ENCODE measurements at places on chromosomes 2 and 18.

- no peak for DNase-seq
- H3K27me3 ChIP-seq, result no peaks in the 10 kb centered on the region
- H3K36me3 ChIP-seq, result no peaks in the 10 kb centered on the region
- no peak overlapping the region for H3K27ac ChIP-seq
- H3K4me3 ChIP-seq, result no peak overlapping the region
These were observed 2.6 kb downstream of the CLIP4 start for GRCh38 chr2:29117636-29118303.

DNA sequence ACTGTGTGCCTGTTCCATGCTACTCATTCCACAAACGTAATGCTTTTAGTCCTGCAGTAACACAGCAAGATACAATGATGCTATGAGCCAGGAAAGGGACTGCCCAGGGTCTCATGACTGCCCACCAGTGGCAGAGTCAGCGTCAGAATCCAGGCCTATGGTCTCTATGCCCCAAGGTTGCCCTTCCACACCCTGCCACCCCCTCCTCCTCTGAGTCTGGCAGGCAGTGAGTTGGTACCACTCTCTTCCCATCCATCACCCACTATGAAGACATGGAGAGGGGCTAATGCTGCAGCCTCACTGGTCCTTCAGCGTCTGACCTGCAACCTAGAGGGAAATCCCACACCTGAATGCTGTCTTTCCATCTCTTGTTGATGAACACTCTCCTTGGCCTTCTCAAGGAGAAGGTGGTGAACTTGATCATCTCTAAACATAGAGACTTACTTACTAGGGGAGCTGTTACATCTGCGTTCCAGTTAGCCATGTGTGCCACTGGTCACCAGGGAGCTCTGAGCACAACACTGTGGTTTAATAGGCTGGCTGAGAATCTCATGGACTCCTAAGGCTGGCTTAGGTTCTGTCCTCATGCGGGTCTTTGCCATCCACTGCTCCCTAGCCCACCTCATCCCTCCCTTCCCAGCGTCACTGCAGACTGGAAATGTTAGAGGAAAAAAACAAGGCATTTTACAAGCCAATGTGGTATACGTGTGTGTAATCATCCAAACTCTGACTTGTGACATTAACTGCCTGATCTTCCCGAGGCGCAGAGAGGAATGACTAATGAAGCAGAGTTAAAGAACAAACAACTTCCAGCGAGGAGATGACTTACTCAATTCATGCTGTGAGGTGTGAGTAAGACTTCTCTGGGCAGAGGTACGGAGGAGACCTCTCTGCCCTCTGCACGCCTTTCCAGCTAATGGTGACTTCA, 28.8 kb downstream of the STEAP3 start:
- DNase-seq, result no peak
- no peaks in the 10 kb centered on the region for H3K36me3 ChIP-seq
- no peak overlapping the region for H3K4me3 ChIP-seq
- H3K4me1 ChIP-seq, result no peaks in the 10 kb centered on the region
- H3K27me3 ChIP-seq, result no peaks in the 10 kb centered on the region

GRCh38 chr18:40365526-40365925, 1589.5 kb upstream of the PIK3C3 start:
- no peaks in the 10 kb centered on the region for H3K27me3 ChIP-seq
- H3K4me3 ChIP-seq, result no peak overlapping the region
- no peaks in the 10 kb centered on the region for H3K36me3 ChIP-seq
- DNase-seq, result no peak
- H3K4me1 ChIP-seq, result no peaks in the 10 kb centered on the region

GRCh38 chr18:56647071-56647470, 4.1 kb upstream of the WDR7 start:
- no peaks in the 10 kb centered on the region for H3K36me3 ChIP-seq
- H3K4me1 ChIP-seq, result peaks cover 4% of the 10 kb centered on the region
- no peak overlapping the region for H3K27ac ChIP-seq

- no peak overlapping the region for H3K27ac ChIP-seq
- DNase-seq, result no peak
- no peaks in the 10 kb centered on the region for H3K4me1 ChIP-seq
- no peaks in the 10 kb centered on the region for H3K36me3 ChIP-seq
- H3K27me3 ChIP-seq, result no peaks in the 10 kb centered on the region
These were observed 11.1 kb downstream of the SCN3A start for GRCh38 chr2:165192729-165193128.

DNA sequence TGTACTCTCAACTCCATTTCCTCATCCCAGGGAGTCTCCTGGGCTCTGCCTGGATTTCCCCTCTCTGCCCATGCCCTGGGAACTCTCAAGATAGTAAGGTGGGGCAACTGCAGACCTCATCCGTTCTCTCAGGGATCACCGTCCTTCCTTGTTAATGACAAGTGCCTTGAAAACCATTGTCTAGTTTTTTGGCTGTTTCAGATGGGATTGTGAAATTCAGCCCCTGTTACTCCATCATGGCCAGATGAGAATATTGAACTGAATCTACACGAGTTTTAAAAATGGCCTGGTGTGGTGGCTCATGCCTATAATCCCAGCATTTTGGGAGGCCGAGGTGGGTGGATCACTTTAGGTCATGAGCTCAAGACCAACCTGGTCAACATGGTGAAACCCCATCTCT, 665 bp upstream of the HRH4 start:
- no peaks in the 10 kb centered on the region for H3K36me3 ChIP-seq
- no peak overlapping the region for H3K4me3 ChIP-seq
- H3K4me1 ChIP-seq, result no peaks in the 10 kb centered on the region
- H3K27me3 ChIP-seq, result no peaks in the 10 kb centered on the region
- no peak overlapping the region for H3K27ac ChIP-seq

DNA sequence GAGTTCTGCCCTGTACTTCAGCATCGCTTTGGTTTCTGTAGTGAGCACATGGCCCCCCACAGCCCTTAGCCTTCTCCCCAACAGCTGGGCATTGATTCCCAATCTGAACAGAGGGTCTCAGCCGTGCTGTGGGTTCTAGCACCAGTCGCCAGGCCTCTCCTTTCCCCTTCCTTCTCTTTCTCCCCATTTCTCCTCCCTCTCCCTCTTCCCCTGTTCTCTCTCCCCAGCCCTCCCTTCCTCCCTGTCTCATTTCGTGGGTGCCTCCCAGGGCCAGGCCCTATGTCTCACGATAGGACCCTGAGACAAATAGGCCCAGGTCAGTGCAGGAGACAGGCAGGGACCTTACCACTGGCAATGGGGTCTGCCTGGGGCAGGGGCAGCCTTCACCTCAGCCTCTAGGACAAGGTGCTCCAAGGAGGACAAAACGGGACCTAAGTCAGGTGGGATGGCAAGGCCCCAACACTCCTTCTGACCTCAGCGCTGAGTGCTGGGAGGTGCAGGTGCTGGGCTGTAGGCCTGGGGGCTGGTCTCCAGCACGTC, 143.4 kb upstream of the GPC1 start:
- no peaks in the 10 kb centered on the region for H3K36me3 ChIP-seq
- H3K4me1 ChIP-seq, result no peaks in the 10 kb centered on the region
- H3K27ac ChIP-seq, result no peak overlapping the region

DNA sequence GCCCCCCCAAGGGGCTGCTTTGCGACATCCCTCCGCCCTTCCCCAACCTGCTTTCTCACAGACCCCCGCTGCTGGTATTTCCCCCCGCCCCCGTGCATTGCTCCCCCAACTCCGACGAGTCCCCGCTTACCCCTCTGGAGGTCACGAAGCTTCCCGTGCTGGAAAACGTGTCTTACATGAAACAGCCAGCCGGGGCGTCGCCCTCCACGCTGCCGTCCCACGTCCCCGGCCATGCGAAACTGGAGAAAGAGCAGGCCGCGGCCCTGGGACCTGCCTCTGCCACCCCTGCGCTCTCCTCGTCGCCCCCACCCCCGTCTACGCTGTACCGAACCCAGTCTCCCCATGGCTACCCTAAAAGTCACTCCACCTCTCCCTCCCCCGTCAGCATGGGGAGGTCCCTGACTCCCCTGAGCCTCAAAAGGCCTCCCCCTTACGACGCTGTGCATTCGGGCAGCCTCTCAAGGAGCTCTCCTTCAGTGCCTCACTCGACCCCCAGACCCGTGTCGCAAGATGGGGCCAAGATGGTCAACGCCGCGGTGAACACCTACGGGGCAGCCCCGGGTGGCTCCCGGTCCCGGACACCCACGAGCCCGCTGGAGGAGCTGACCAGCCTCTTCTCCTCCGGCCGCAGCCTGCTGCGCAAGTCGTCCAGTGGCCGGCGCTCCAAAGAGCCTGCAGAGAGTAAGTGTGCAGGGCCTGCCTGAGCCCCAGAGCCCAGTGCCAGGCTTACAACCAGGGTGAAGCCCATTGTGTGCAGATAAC, 183.0 kb downstream of the NYAP2 start:
- no peak for DNase-seq
- no peaks in the 10 kb centered on the region for H3K4me1 ChIP-seq
- H3K27me3 ChIP-seq, result no peaks in the 10 kb centered on the region
- no peaks in the 10 kb centered on the region for H3K36me3 ChIP-seq

- no peaks in the 10 kb centered on the region for H3K4me1 ChIP-seq
- H3K27ac ChIP-seq, result no peak overlapping the region
- no peak overlapping the region for H3K4me3 ChIP-seq
- DNase-seq, result no peak
- no peaks in the 10 kb centered on the region for H3K27me3 ChIP-seq
- H3K36me3 ChIP-seq, result no peaks in the 10 kb centered on the region
These were observed 252.3 kb downstream of the CYRIA start for GRCh38 chr2:16413285-16413684.

GRCh38 chr2:190515687-190516086, 18.8 kb downstream of the NEMP2 start:
- DNase-seq, result no peak
- H3K4me3 ChIP-seq, result no peak overlapping the region
- no peak overlapping the region for H3K27ac ChIP-seq
- no peaks in the 10 kb centered on the region for H3K4me1 ChIP-seq
- no peaks in the 10 kb centered on the region for H3K27me3 ChIP-seq

GRCh38 chr2:155223781-155224406, 525.4 kb downstream of the KCNJ3 start:
- H3K4me3 ChIP-seq, result no peak overlapping the region
- no peak for DNase-seq
- H3K27ac ChIP-seq, result no peak overlapping the region
- no peaks in the 10 kb centered on the region for H3K36me3 ChIP-seq
- no peaks in the 10 kb centered on the region for H3K27me3 ChIP-seq

DNA sequence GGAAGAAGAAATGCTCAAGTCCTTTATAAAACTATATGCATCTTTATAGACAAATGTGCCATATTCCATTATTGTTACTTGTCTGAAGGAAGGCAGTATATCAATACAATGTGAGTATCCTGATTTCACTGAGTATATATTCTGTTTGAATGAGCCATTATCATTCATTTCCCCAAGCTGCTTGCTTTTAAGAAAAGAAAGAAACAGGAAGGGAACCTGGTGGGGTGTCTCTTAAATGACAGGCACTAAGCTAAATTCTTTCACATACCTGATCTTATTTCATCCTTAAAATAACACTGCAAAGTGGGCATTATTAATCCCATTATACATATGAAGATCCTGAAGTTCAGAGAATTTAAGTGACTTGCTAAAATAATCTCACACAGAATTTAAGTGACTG, 307.9 kb downstream of the SLC8A1 start:
- H3K4me3 ChIP-seq, result no peak overlapping the region
- H3K27me3 ChIP-seq, result no peaks in the 10 kb centered on the region
- no peaks in the 10 kb centered on the region for H3K4me1 ChIP-seq
- H3K36me3 ChIP-seq, result no peaks in the 10 kb centered on the region
- H3K27ac ChIP-seq, result no peak overlapping the region

DNA sequence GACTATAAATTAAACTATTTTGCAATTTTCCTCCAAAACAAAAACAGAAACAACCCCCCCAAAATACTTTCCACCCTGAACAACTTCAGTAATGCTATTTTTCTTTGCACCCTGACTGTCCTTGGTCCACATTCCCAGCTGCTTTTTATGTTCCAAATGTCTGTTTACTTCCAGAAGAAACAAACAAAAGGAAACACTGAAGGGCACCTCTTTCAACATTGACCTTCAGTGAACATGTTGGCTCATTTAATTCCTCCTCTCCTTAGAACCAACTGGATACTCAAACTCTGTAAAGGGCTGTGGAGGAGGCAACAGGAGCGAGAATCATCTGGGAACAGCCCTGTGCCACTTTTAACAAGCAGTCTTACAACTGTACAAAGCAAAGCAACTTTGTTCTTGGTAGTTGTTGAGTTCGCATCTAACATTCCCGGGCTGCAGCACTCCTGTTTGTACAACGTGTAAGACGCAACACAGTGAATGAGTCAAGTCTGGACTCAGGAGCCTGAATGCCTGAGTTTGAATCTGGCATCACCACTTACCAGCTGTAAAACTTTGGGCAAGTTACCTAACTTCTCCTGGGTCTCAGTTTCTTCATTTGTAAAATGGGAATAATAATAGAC, 111.4 kb upstream of the GATA6 start:
- DNase-seq, result no peak
- no peak overlapping the region for H3K27ac ChIP-seq
- H3K36me3 ChIP-seq, result no peaks in the 10 kb centered on the region
- peaks cover 24% of the 10 kb centered on the region for H3K4me1 ChIP-seq
- no peak overlapping the region for H3K4me3 ChIP-seq
- no peaks in the 10 kb centered on the region for H3K27me3 ChIP-seq

GRCh38 chr2:112699984-112700667, 20.7 kb upstream of the NT5DC4 start:
- H3K4me3 ChIP-seq, result no peak overlapping the region
- no peaks in the 10 kb centered on the region for H3K27me3 ChIP-seq
- H3K36me3 ChIP-seq, result no peaks in the 10 kb centered on the region
- H3K4me1 ChIP-seq, result no peaks in the 10 kb centered on the region

- H3K27me3 ChIP-seq, result no peaks in the 10 kb centered on the region
- H3K36me3 ChIP-seq, result no peaks in the 10 kb centered on the region
- H3K4me1 ChIP-seq, result no peaks in the 10 kb centered on the region
- no peak overlapping the region for H3K4me3 ChIP-seq
These were observed 88.2 kb downstream of the PLB1 start for GRCh38 chr2:28583899-28584553.

- peaks cover 8% of the 10 kb centered on the region for H3K4me1 ChIP-seq
- no peak overlapping the region for H3K4me3 ChIP-seq
- no peak overlapping the region for H3K27ac ChIP-seq
- DNase-seq, result no peak
- no peaks in the 10 kb centered on the region for H3K36me3 ChIP-seq
These were observed 66.7 kb upstream of the BCL2L11 start for GRCh38 chr2:111053825-111054515.

Measured in pancreas (tissue), 10 donors.